Astrocyte (in vitro differentiated cells and primary cell): ENCODE measurements at places on chromosomes 2 and 18. TPM values are rescaled to one million over a fixed set of nuclear protein-coding genes. Genes with fewer than 3 reads are reported as not detected.

DNA sequence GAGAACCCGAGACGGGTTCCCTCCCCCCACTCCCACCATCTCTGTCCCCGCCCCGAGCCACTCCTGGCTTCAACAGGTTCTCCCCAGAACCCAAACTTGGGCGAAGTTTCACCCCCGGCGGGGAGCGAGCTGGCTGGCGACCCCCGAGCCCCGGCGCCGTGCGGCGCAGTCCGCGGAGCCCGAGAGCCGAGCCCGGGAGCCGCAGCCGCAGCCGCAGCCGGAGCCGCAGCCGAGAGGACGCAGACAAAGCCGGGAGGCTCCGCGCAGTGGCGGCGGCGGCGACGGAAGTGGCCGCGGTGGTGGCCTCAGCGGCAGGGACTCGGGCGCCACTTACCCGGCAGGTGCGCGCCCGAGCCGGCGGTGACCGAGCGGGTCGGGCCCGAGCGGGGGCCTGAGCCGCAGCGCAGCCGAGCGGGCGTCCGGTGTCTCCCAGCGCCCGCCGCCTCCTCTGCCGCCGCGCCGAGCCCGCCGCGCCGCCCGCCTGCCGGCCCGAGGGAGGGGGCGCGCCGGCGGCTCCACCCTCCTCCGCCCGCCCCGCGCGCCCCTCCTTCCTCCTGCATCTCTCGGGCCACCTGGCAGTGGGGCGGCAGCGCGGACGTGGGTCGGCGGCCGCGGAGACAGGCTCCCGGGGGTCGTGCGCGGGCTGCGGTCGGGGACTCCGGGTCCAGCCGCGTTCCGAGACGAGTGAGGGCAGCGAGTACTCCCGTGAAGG is at the start of gene ECEL1:
Gene ECEL1 (minus strand): TSS at position 450 of the 712 bp plus-strand sequence. CDS start 1,181 bp downstream, outside the sequence.
- no peak within 1 kb of the TSS for H3K27ac ChIP-seq
- H3K4me3 ChIP-seq = no peak within 1 kb of the TSS

GRCh38 chr2:79936715-79937114 is 367.8 kb downstream of the LRRTM1 start:
- no peak overlapping the region for H3K27ac ChIP-seq
- H3K4me3 ChIP-seq = no peak overlapping the region
- H3K4me1 ChIP-seq = no peaks in the 10 kb centered on the region
- no peaks in the 10 kb centered on the region for H3K27me3 ChIP-seq
- H3K36me3 ChIP-seq = no peaks in the 10 kb centered on the region

DNA sequence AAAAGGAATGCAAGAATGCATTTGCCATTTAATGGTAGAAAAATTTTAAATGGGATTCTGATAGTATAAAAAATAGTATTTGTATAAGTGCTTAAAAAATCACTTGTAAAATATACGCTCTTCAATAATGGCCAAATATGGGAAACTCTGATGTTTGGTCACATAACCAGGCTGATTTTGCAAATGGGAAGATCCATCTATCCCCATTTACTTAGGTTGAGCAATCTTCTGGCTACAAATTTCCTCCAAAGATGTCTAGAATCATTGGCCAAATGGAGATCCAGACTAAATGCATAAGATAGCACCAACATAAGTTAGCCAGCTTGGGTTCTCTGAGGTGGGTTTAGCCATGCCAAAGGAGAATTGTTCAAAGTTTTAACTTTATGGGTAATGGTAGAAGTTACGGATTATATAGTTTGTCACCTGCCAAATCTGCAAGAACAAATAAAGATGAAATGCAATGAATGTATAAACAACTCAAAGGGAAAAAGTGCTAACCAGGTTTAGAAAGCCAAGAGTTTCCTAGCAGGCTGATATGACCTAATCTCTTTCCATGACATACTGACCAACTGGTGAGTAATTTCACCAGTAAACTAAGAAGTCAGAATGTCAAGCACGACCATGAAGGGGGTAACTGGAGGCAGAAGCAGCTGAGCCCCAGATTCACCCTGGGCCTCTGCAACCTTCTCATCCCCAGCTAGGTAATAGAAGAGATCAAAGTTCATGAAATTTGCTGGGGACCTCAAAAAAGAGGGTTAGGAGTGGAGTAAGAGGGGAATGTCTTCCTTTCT is 10.0 kb downstream of the RHOB start:
- no peak overlapping the region for H3K27ac ChIP-seq
- no peaks in the 10 kb centered on the region for H3K36me3 ChIP-seq
- DNase-seq = peak; percentile 59
- no peak overlapping the region for H3K4me3 ChIP-seq
- peaks cover 4% of the 10 kb centered on the region for H3K4me1 ChIP-seq

DNA sequence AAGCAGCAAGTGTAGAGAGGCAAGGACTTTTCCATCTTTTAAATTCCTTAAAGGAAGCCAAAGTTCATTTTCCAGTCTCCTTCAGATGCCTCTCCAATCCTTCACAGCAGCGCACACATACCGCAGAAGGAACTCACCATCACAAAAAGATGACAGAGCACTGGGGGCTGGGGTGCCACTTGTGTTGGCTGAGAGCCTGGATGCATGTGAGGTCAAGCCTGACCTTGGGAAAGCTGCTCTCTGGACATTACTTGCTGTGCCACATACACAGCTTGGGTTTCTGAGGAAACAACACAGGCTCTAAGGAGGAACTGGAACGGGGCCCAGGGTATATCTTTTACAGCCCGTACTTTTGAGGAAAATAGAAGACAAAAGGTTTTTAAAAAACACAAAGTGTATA is 364.3 kb upstream of the MEX3C start:
- no peak for DNase-seq
- H3K27me3 ChIP-seq = no peaks in the 10 kb centered on the region
- no peaks in the 10 kb centered on the region for H3K4me1 ChIP-seq
- H3K36me3 ChIP-seq = no peaks in the 10 kb centered on the region
- H3K27ac ChIP-seq = no peak overlapping the region
- H3K4me3 ChIP-seq = no peak overlapping the region

DNA sequence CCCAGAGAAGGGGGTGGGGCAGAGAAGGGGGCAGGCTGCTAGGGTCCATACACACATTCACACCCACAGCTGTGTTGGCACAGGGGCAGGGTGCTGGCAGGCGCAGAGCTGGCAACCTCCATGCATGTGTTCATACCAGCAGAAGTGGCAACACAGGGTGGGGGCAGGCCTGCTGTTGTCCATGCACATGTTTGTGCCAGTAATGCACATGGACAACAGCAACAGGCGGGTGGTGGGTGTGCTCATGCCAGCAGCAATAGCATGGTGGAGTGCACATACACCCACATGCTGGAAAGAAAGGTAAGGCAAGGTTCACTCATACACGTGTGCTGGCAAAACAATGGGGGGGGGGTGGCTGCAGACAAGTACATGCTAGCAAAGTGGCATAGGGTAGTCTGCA is 54.7 kb downstream of the FBXO15 start:
- H3K36me3 ChIP-seq = no peaks in the 10 kb centered on the region
- no peak overlapping the region for H3K4me3 ChIP-seq

The NDUFAF7 gene
- 23.1 and 24.2 TPM in 2 replicates for total RNA-seq

The POTEC gene
- total RNA-seq = not detected in 2 replicates
